ENCODE measurements at places on chromosomes 13 and 19.

GRCh38 chr19:56112313-56112709 is 8.8 kb downstream of the ZNF787 start:
- no peak for DNase-seq

GRCh38 chr19:39411081-39411831 is 1.2 kb upstream of the PLEKHG2 start:
- DNase-seq, result peak; percentile 49

DNA sequence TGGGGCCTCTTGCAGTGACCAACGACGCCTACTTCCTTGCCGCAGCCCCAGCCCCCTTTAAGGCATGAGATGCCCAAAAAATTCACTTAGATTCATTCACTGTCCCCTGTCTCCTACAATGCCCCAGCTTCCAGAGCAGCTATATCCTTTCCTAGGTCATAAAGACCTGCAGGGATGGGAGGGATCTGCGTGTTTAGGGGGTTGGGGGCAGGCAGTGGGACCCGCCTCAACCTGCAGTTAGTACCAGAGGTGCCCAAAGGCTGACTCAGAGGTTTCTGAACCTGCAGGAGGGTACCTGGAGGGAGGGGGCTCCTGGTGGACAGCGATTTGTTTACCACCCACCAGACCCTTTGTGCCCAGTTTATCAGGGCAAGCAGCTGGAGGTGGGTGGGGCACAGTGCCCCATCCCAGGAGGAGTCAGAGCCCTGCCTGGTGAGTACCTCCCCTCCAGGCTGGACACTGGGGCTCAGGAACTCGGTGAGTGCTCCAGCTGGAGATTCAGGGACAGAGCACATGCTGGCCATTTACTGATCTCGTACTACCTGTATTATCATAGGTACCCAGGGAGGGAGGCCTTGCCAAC is 10.1 kb downstream of the RPS28 start:
- DNase-seq, result no peak

- no peak for DNase-seq
Measured at GRCh38 chr19:50508843-50509190, 2.2 kb downstream of the JOSD2 start.

DNA sequence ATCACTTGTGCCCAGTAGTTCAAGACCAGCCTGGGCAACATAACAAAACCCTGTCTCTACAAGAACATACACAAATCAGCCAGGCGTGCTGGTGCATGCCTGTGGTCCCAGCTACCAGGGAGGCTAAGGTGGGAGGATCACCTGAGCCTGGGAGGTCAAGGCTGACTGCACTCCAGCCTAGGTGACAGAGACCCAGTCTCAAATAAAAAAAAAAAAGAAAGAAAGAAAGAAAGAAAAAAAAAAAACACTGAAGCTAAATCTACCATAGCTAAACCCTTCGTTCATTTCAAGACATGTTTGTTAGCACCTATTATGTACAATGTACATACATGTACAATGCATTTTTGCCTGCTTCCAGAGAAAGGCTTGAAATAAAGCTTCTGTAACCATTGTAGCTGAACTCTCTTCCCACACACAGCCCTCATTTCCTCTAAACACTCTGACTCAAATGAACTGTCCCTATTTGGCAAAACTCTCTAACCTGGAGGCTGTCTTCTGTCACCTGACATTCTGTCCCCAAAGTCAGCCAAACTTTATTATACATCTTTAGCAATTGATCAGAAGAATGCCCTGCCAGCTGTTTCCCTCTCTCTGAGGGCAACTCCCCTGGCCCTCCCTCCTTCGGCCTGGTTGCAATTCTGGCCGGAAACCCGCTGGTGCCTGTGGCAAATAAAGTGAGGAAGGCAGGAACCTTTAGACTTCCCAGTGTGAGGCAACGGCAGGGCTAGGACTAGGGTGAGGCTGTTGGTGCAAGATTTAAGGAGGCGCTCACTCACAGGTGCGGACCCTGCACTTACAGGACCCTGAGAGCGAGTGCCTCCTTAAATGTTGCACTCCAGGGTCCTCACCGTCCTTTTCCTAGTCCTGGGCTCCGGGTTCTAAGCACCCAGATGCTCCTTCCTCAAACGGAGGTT is 1.8 kb downstream of the ETHE1 start:
- peak; percentile 67 for DNase-seq

GRCh38 chr19:11296264-11296663 is 304 bp downstream of the TSPAN16 start:
- no peak for DNase-seq
